Progenitor cell of endocrine pancreas (in vitro differentiated cells): ENCODE measurements at places on chromosomes 5 and 9. TPM values are rescaled to one million over a fixed set of nuclear protein-coding genes. Genes with fewer than 3 reads are reported as not detected.

The MSX2 gene
- 5.8 and 11.7 TPM in 2 replicates for total RNA-seq

The IFNA13 gene
- not detected in 2 replicates for total RNA-seq

The ADGRD2 gene
- total RNA-seq, result not detected in 2 replicates

The RECK gene
- total RNA-seq, result 6.9 and 7.1 TPM in 2 replicates

The SH3RF2 gene
- 16.7 and 17.6 TPM in 2 replicates for total RNA-seq

The BAAT gene
- 0.36 TPM in 1 of 2 replicates, not detected in the other for total RNA-seq

The ANKRD33B gene
- 2.1 and 3.3 TPM in 2 replicates for total RNA-seq

The MEIKIN gene
- total RNA-seq, result not detected in 2 replicates

The SLC25A2 gene
- total RNA-seq, result 1.1 and 1.2 TPM in 2 replicates

The NR2F1-AS1 gene
- 6.3 and 10.6 TPM in 2 replicates for total RNA-seq

The SLC1A3 gene
- 14.0 and 14.5 TPM in 2 replicates for total RNA-seq

The INSL6 gene
- not detected in 2 replicates for total RNA-seq

The FOXD4L6 gene
- not detected in 2 replicates for total RNA-seq

GRCh38 chr5:117652036-117652957 is 1077.7 kb upstream of the SEMA6A start:
- no peak for DNase-seq

DNA sequence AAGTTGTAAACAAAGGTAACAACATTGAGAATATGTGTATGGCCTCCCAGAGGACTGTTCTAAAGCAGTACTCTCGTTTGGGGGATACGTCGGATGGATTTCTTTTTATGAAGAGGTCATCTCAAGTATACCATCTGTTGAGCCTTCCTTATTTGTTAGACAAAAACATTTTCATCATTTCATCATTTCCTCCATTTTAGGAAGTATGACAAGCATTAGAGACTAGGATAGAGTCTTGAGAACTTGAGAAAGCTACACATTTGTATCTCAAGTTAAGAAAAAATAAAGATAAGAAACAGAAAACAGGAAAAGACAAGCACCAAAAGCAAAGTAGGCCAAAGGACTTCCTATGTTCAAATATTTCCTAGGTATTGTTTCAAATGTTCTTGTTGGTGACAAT is 307.0 kb downstream of the EFNA5 start:
- DNase-seq, result no peak

GRCh38 chr9:93949694-93950449 is 5.3 kb downstream of the BARX1 start:
- no peak for DNase-seq

GRCh38 chr5:126358525-126358924 is 64.7 kb upstream of the GRAMD2B start:
- no peak for DNase-seq

DNA sequence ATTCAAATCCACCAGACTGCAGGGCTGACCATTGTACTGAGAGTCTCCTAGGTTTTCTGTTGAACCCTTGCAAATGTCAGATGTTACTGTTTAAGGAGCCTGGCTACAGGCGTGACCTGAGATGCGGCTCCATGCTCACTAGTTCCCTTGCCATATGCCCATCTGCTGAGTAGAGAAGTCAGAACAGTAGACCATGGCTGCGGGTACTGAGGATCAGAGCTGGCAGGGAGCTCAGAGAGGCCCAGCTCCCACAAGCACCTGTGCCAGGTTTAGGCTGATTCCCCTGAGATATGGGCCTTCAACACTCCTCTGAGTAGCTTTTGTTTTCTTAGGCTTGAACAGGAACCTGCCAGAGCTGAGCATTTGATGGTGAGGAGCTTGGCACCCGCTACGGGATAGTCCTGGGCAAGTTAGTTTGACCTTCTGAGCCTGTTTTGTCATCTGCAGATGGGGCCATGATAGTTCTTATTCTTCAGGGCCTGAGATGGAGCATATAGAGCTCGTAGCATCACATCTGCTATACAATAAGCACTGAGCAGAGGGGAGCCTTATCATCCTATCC is 83.7 kb downstream of the BOD1 start:
- DNase-seq, result no peak

GRCh38 chr9:80699511-80699998 is 989.8 kb downstream of the TLE1 start:
- DNase-seq, result no peak

- no peak for DNase-seq
Measured at GRCh38 chr9:25724424-25724823, 46.2 kb upstream of the TUSC1 start.

- DNase-seq, result no peak
Measured at GRCh38 chr5:9284781-9285307, 261.0 kb downstream of the SEMA5A start.

GRCh38 chr5:160278343-160278742 is 34.0 kb downstream of the CCNJL start:
- no peak for DNase-seq

GRCh38 chr9:93031629-93032430 is 26.7 kb upstream of the SUSD3 start:
- DNase-seq, result no peak

GRCh38 chr5:151633892-151634291 is 42.8 kb upstream of the FAT2 start:
- no peak for DNase-seq

DNA sequence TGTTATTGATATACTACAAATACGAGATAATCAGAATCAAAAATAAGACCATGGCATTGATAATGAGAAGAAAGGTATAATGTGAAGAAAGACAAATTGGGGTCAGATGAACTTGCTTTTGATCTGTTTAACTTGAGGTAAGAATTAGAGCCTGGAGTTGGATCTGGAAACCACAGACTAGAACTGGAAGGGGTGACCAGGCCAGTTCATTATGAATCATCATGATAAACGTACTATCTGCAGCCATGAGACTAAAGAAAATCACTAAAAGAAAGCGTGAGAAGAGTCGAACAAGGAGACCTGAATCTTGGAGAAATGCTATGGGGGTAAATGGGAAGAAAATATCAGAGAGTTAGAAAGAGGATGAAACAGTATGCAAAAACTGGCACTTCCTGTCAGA is 967.5 kb downstream of the NR2F1-AS1 start:
- DNase-seq, result no peak

DNA sequence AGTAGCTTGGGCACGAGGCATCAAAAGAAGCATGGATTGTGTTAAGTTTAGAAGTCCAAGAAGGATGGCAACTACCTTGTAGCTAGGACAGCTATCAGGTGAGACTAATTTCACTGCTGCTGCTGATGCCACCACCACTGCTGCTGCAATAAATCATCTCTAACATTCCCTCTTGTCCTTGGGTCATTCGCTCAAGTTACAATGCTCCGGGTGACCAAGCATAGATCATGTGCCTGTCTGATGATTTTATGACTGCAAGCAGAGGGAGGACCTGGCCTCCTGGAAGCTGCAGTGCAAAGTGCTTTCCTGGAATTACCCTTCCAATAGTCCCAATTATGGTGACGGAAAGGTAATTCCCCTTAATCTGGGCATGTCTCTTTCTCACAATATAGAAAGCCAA is 334.4 kb downstream of the PRELID2 start:
- DNase-seq, result no peak

DNA sequence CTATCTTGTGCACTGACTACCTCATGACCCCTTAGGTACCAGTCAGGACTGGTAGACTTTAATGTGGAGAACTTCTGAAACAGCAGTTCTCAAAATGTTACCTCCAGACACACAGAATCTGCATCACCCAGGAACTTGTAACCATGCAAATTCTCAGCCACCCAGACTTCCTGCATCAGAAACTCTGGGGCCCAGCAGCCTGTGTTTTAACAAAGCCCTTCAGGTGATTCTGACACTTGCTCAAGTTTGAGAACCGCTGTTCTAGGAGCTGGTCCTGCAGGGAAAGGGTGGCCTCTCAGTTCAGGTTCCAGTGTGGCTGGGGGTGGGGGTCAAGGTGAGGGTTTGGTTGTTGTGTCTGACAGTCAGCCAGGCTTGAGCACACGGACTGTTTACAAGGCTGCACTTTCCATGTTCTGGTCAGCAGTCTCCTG is 28.4 kb downstream of the ZFP62 start:
- no peak for DNase-seq

- DNase-seq, result no peak
Measured at GRCh38 chr5:154236011-154236410, 45.5 kb downstream of the GALNT10 start.

GRCh38 chr9:11618241-11618805 is 1005.5 kb upstream of the PTPRD start:
- no peak for DNase-seq

DNA sequence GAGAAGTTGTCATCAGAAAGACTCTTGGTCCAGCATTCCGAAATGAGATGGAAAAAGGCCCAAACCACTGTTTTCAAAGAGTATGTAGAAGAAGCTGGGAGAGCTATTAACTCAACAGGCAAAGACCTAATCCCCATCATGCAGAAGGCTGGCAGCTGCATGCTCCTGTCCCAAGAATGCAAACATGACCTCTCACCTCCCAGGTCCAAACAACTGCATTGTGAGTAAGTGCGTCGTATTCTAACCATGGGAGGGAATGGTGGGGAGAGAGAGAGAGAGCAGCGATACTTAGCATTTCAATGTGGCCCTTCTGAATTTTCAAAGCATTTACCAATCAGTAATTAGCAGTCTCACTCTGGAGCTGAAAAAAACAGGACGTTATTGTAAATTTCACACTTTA is 27.6 kb downstream of the TRPC7 start:
- no peak for DNase-seq

- no peak for DNase-seq
Measured at GRCh38 chr5:152437866-152438265, 32.8 kb upstream of the NMUR2 start.

- no peak for DNase-seq
Measured at GRCh38 chr5:28576022-28576421, 1537.6 kb upstream of the CDH9 start.

- no peak for DNase-seq
Measured at GRCh38 chr5:179504600-179505396, 45.6 kb upstream of the RUFY1 start.

- no peak for DNase-seq
Measured at GRCh38 chr5:10839916-10840599, 79.0 kb upstream of the DAP start.

DNA sequence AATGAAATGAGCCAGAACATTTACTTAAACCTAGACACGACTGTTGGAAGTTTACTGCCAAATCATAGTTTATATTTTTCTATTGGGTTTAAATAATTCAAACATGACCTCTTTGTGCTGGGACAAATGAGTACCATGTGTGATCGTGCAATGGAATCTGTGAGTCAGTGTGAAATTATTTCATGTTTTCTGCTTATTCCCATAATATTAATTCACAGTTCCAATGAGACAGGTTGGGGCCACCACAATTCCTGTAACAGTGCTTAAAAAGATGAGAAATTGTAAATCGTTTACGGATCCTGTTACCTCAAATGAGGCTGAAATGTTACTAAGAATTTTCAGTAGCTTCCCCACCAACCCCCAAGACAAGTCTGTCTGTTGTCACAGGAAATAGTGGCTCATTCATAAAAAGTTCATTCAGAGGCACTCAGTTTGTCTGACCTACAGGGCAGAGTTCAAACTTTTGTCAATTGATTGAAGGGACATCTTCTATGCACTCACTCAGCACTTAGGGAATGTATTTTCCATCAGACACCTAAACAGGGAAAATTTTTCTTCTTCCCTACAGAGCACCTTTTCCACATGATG is 563.9 kb upstream of the ADAMTS16 start:
- no peak for DNase-seq

GRCh38 chr9:117714282-117714681 is 10.1 kb downstream of the TLR4 start:
- no peak for DNase-seq

DNA sequence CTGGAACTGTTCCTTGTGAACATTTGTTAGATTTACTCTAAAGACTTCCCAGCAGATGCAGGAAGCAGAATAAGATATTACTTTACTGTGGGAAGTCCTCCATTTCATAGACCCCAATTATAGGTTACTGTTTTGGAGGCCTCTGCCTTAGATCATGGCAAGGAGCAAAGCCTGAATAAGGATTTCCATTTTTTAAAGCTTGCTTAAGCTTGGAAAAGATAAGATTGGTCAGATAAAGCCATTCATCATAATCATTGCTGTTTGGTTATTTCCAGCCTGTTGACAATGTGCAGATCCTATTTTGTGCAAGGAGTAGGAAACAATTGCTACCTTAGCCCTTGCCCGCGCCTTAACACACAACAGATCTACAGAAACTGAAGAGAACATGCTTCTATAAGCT is 129.5 kb upstream of the ITGA1 start:
- DNase-seq, result no peak

DNA sequence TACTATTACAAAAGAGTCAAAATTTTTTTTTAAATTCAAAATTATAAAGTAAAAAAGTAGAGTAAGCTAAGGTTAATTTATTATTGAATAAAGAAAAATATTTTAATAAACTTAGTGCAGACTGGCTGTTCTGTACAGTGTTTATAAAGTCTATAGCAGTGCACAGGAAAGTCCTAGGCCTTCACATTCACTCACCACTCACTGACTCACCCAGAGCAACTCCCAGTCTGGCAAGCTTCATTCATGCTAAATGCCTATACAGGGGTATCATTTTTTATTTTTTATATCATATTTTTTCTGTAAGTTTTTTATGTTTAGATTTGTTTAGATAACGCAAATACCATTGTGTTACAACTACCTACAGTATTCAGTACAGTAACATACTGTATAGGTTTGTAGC is 700.7 kb upstream of the GRAMD2B start:
- DNase-seq, result no peak

DNA sequence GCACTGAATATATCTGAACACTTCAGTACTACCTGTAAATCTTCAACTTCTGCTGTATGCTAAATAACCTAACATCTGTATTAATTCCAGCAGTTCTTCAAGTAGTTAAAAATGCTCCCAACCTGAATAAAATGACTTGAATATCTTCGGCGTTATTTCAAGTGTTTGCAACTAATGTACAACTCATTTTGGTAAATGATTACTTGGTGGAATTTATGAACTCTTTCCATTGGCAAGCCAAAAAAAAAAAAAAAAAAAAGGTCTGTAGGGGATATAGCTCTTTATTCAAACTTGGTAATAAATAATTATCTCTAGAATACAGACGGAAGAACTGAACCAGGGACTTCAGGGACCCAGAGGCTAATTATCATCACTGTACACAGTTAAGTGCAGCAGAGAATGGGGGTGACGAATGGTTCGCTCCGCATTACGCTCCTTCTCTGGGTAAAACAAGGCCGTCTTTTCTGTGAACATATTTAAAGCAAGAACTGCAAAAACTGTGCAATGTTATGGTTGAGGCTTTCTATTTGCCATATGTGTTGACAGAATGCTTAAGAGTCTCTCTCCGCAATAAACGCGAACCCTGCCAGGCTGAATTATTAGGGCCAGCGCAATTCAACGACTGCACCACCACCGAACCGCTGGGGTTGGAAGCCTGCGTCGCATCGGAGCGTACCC is 1.9 kb upstream of the ERBIN start:
- no peak for DNase-seq
